ENCODE measurements at places on chromosomes 12 and 14.

DNA sequence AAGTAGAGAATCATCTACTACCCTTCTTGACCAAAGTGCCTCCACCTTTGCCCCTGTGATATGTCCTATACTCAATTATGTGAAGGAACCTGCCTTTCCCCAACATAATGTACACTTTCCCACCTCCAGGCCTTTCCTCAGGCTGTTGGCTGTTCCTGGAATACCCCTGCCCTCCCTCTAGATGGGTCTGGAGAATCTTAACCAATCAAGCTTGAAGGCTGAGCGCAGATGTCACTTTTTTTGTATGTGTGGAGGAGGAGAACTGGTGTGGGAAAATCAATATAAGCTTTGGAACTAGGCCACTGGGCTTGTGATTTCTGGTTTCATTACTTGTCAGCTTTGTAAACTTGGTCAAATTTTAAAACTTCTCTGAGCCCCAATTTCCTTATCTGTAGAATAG is 4.7 kb downstream of the BMAL2 start:
- no peak for DNase-seq

DNA sequence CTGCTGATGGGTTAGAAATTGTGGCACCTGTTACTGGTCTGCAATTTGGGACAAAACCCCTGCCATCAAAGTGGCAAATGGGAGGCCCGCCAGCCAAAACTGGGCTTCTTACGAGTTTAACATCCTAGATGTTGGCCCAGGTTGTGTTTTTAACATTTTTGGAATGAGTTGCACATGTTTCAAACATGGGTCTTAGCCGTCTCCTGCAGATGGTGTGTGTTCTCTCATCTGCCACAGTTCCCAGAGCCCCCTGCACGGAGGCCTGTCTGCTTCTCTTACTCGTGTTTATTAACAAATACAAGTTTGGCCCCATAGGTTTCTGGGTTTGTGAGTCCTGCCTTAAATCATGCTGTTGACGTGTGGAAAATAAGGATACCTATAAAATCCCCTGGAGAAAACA is 46.5 kb downstream of the CACNA2D4 start:
- no peak for DNase-seq

GRCh38 chr14:27553790-27554189 is 956.0 kb upstream of the NOVA1 start:
- no peak for DNase-seq

- no peak for DNase-seq
These were observed 32.5 kb upstream of the EVL start for GRCh38 chr14:100032738-100033137.

GRCh38 chr12:82627799-82628198 is 58.9 kb upstream of the TMTC2 start:
- no peak for DNase-seq

DNA sequence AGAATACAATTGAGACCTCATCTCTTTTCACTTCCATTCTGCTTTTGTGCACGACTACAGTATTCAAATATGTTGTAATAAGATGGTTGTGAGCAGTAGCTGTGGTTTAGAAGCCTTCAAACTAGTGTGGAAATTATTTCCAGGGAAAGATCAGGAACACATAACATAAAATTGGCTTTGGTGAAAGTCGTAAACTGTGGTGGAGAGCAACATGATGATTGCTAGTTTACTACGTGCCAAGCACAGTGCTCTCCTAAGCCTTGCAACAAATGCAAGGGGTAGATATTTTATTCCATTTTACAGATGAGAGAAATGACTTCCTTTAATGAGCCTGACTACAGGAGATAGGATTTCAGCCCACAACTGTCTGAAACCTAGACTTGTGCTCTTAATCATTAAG is 172.4 kb upstream of the LMNTD1 start:
- DNase-seq = no peak

GRCh38 chr12:124550123-124551089 is 17.0 kb downstream of the NCOR2 start:
- DNase-seq = no peak

GRCh38 chr12:71152851-71153250 is 4.9 kb downstream of the TSPAN8 start:
- no peak for DNase-seq
